Natural killer cell (primary cell): ENCODE measurements at places on chromosomes 3 and 15. TPM values are rescaled to one million over a fixed set of nuclear protein-coding genes. Genes with fewer than 3 reads are reported as not detected.

Gene BTLA
- 0.56 TPM for total RNA-seq

Gene MST1
- 19.1 TPM for total RNA-seq

Gene ITGB5
- 5.4 TPM for total RNA-seq

Gene CLDN18
- not detected for total RNA-seq

DNA sequence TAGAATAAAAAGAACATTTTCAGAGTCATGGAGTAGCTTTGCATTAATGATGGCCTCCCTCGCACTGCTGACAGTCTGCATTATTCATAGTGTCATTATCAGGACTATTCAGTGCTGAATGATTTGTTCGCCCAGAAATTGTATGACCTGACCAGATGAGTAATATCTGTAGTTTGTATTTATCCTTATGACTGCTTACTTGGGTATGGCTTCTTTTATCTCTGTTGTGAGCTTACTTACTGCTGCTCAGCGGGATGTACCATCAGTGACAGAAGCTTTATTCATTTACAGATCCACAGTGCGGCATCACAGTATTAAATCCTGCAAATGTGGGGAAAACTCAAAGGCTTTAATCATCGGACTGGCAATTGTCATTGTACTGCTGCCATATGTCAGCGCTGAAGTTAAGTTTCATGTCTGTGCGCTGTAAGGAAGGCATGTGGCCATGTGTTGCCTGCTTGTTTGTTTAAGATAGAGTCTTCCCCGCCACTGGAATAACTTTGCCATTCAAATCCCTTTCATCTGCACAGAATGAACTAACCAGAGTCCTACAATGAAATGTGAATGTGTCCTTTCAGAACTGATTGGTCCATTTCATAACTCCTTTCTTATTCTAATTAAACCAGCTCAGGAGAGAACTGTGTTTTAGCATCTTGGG is 262.2 kb downstream of the CHL1 start:
- H3K4me3 ChIP-seq, result no peak overlapping the region
- DNase-seq, result no peak
- no peaks in the 10 kb centered on the region for H3K27me3 ChIP-seq

DNA sequence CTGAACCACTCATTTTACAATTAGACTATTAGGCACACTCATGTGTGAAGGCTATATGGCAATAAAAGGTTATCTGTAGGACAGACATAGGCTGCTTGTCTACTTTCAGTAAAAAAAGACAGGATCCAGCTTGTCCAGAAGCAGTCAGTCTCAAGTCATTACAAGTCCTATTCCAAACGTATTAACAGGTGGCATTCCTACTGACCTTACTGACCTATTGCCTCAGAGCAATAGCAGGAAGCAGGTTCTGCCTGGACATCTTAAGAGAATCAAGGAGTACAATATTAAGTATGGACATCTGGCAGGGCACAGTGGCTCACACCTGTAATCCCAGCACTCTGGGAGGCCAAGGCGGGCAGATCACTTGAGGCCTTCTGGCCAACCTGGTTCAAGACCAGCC is 7.0 kb downstream of the CMTM6 start:
- H3K36me3 ChIP-seq, result peaks cover 19% of the 10 kb centered on the region
- no peak overlapping the region for H3K27ac ChIP-seq
- H3K27me3 ChIP-seq, result no peaks in the 10 kb centered on the region
- peaks cover 2% of the 10 kb centered on the region for H3K4me1 ChIP-seq
- no peak overlapping the region for H3K4me3 ChIP-seq
- no peak for DNase-seq

- no peak overlapping the region for H3K27ac ChIP-seq
- no peak for DNase-seq
- no peaks in the 10 kb centered on the region for H3K4me1 ChIP-seq
- H3K36me3 ChIP-seq, result no peaks in the 10 kb centered on the region
- no peaks in the 10 kb centered on the region for H3K27me3 ChIP-seq
These were observed 125.9 kb downstream of the LRTM1 start for GRCh38 chr3:54801977-54802376.

DNA sequence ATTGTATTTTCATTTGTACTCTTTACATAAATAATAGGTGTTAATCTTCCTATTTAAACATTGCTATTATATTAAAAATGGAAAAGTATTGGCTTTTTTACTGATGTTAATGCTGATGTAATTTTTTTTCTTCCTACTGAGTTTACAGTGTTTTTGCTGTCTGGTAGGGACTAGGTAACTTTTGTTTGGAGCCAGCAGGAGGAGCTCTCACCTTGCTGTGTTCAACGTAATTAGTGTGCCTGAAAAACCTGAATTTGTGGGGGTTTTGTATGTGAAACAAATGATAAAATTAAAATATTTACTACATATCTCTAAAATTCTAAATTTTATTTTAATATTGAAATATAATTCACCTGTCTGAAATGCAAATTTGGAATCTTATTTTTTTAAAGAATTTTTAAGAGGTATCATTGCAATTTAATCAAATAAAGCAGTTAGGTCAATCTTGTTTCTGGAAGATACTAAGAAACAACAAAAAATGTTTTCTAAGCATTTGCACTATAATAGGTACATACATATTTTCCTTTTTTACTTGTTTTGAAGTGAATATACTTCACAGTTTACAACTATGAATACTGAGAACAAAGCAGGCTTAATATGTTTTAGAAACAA is 48.8 kb downstream of the EPHA6 start:
- H3K36me3 ChIP-seq, result no peaks in the 10 kb centered on the region
- no peak overlapping the region for H3K27ac ChIP-seq
- no peak for DNase-seq
- H3K4me1 ChIP-seq, result no peaks in the 10 kb centered on the region
- H3K4me3 ChIP-seq, result no peak overlapping the region
- no peaks in the 10 kb centered on the region for H3K27me3 ChIP-seq

DNA sequence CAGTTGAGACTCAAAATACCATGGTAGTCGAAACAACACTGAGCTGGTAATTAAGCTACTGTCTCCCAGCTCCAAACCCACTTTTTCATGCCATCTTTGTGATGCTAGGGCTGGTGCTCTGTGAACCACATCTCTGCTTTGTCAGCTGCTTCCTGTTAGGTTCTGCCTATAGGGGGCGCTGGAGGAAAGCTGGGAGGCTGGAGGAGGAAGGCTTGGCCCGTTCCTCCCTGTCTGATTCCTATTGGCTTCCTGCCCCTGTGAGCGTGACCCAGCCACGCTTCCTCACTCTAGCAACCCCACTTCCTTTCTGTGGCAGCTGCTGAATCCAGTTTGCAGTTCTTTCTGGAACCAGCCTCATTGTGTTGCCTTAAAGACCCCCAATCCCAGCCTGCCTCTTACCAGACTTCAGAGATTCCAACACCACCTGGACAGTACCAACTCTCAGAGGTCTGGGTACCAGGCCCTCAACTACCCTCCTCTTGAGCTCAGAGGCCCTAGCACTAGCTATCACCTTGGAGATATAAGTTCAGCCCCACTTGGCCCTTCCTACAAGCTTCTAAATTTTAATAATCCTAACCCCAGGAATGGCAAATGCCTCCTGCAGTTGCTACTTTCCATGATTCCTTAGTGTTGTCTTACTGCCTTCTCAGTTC is 120.9 kb downstream of the ERC2 start:
- H3K4me1 ChIP-seq, result no peaks in the 10 kb centered on the region
- H3K27me3 ChIP-seq, result no peaks in the 10 kb centered on the region
- no peaks in the 10 kb centered on the region for H3K36me3 ChIP-seq
- H3K4me3 ChIP-seq, result no peak overlapping the region

DNA sequence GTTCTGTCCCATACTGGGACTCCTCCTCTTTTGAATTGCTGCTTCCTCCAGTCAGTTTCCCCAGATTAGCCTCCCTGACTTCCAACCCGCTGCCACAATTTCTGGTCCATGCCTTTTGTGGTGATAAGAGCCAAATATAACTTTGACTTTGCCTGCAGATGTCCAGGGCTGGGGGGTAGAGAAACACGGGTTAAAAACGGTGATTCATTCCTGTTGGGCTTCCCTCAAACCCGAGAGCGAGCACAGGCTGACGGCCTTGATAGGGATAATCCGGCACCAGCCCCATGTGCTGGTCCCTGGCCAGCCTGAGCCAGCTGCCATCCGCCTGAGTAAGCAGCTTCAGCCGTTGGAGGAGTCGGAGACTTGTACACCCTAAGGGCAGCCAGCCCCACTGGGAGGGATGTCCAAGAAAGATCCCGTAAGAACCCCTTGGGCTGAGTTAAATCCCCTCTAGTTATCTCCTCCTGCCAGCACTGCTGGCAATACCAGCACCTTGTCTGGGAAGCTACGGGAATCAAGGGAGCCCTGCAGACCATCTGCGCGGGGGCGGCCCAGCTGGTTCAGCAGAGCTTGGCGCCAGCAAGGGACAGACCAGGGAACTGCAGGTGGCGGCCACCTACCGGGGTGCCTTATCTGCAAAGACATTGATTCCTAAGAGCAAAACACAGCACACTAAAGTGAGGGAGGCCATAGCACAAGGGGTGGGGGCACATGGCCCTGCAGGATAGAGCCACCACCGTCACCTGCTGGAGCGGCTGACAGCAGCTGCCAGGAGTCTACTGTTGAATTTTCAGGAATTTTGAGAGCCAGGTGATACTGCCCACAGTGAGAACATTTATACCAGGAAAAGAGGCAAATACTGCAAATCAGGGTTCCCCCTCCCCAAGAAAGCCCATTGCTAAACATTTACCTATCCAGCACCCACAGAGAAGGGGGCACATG is 18.1 kb downstream of the CSPG4 start:
- no peaks in the 10 kb centered on the region for H3K36me3 ChIP-seq
- no peak overlapping the region for H3K27ac ChIP-seq
- DNase-seq, result no peak
- no peaks in the 10 kb centered on the region for H3K27me3 ChIP-seq
- peaks cover 61% of the 10 kb centered on the region for H3K4me1 ChIP-seq
- H3K4me3 ChIP-seq, result no peak overlapping the region

- no peak overlapping the region for H3K4me3 ChIP-seq
- DNase-seq, result no peak
- H3K4me1 ChIP-seq, result peaks cover 17% of the 10 kb centered on the region
- H3K36me3 ChIP-seq, result no peaks in the 10 kb centered on the region
These were observed 223.3 kb upstream of the TPRG1 start for GRCh38 chr3:188948281-188948996.

DNA sequence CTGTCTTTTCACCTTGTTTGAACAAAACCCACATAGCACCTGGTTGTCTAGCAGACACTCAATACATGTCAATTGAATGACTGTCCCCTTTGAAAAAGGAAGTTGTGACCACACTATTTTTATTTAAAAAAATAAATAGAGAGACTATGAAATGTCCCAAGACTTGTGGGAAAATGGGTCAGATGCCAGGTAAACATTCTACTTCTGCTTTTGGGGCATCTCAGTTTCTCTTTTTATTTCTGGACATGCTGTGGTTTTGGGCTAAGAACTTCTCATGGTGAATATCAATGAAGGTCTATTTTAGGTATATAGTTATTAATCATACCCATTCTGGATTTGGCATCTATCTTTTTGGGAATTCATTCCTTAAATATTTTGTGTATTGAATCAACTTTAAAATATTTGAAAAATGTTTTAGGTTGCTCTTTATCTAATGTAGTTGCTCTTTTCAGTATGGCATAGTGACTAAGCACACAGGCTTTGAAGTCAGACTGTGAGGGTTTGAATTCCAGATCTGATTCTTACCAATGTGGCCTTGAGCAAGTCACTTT is 4.4 kb downstream of the TMEM45A start:
- H3K4me3 ChIP-seq, result no peak overlapping the region
- no peaks in the 10 kb centered on the region for H3K27me3 ChIP-seq
- H3K27ac ChIP-seq, result no peak overlapping the region
- H3K4me1 ChIP-seq, result peaks cover 9% of the 10 kb centered on the region
- no peaks in the 10 kb centered on the region for H3K36me3 ChIP-seq

DNA sequence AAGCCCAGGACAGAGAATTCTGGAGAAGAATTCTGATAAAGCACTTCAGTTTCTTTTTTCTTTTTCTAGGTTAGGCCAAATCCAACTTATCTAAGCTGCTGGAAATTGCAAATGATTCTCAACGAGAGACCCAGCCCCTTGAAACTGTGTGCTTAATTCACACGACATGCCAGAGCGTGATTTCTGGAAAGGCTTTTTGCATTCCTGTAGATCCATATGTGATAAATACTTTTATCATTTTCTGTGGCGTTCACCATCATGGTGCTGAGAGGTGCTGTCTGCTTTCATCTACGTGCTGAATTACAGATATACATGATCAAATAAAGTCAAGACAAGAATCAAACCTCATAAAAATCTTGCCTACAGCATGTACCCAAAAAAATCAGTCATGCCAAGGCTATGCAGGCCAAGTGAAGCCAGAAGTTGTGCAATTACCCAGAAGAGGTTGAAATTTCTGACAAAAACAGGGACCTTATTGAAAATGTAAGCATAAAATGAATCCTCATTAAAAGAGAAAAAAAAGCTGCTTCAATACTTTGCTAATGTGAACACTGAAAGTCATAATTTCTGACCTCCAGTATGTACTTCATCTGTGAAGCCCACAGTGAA is 10.8 kb upstream of the MEF2A start:
- H3K27ac ChIP-seq, result no peak overlapping the region
- no peak overlapping the region for H3K4me3 ChIP-seq
- DNase-seq, result no peak
- no peaks in the 10 kb centered on the region for H3K27me3 ChIP-seq
- no peaks in the 10 kb centered on the region for H3K36me3 ChIP-seq

DNA sequence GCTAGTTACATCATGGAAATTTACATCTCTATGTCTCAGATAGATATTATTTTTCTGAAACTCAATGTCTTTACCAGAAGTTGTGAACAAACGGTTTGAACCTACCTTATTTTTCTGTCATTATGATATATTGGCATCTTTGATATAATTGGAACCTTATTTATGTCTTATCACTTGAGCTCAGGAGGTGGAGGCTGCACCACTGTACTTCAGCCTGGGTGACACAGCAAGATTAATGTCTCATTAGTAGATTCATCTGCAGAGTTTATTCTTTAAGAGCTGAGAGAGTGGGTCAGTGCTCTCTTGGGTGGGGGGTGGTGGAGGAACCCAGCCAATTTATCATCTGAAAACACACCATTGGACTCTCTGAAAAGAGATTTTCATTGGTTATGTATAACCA is 21.4 kb downstream of the SCG3 start:
- no peak overlapping the region for H3K27ac ChIP-seq
- H3K36me3 ChIP-seq, result no peaks in the 10 kb centered on the region
- no peak overlapping the region for H3K4me3 ChIP-seq
- H3K4me1 ChIP-seq, result no peaks in the 10 kb centered on the region
- no peaks in the 10 kb centered on the region for H3K27me3 ChIP-seq

DNA sequence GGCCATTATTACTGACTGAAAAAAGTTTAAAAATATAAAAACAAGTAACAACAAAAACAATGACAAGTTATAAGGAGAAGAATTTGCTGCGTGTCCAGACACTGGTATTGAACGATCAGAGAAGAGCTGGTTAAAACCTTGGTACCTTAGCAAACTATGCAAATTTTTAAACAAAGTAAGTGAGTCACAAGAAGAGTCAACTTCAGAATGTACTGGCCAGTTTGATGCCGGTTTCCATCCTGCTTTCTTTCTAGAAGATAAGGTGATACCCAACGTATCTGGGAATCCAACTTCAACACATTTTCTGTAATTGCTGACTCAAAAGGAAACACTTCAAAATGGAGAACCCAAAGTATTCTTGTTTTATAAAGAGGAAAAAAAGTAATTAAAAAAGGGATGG is 49.8 kb downstream of the RUBCN start:
- DNase-seq, result no peak
- H3K27me3 ChIP-seq, result no peaks in the 10 kb centered on the region
- no peaks in the 10 kb centered on the region for H3K4me1 ChIP-seq
- H3K4me3 ChIP-seq, result no peak overlapping the region
- H3K27ac ChIP-seq, result no peak overlapping the region
